Cerebellar nuclear complex (tissue), 1 donor: ENCODE measurements at places on chromosomes 3 and 15.

GRCh38 chr15:31274496-31275330 lies 51.9 kb upstream of the KLF13 start:
- no peak for DNase-seq

- no peak for DNase-seq
Measured at GRCh38 chr3:193023218-193023617, 105.6 kb upstream of the MB21D2 start.

DNA sequence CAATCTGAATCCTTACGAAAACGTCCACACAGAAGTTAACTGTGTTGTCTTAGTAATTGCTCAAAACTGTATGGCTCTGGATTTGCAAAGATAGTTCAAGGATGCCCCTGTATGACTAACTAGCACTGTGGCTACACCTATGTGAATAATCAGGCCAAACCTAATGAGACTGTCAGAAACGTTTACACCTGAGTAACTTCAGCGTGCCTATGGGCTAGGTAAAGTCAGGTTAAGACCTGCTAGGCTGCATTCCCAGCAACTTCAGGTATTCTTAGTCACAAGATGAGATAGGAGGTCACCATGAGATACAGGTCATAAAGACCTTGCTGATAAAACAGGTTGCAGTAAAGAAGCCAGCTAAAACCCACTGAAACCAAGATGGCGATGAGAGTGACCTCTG lies 87.8 kb upstream of the PLXND1 start:
- DNase-seq = no peak

DNA sequence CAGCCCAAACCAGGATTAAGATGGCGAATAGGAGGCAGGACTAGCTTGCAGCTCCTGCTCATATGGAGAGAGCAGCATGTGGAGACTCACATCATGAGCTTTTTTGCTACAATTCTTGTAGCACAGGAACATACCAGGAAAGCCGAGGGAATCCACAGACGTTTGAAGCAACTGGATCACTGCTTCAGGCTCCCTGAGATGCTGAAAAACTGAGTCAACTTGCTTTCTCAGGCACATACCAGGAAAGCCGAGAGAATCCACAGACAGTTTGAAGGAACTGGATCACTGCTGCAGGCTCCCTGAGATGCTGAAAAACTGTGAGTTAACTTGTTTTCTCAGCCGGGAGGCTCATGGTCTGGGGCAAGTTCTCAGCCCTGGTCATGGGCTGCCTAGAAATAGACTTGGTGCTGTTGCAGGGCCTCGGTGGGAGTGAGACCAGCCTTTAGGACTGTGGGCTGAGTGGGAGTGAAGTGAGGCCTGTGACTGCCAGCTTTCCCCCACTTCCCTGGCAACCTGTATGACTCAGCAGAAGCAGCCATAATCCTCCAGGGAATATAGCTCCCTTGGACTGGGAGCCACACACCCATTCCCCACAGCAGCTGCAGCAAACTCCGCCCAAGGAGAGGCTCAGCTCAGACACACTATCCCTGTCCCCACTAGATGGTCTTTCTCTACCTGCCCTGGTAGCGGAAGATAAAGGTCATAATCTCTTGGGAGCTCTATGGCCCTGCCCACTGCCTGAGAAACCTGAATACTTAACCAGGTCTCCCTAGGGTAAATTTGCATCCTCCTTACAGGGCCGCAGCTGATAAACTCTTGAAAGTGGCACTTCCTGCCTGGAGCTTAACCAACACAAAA lies 51.9 kb upstream of the PFN2 start:
- no peak for DNase-seq

GRCh38 chr15:48392356-48392755 lies 61.1 kb downstream of the DUT start:
- no peak for DNase-seq

DNA sequence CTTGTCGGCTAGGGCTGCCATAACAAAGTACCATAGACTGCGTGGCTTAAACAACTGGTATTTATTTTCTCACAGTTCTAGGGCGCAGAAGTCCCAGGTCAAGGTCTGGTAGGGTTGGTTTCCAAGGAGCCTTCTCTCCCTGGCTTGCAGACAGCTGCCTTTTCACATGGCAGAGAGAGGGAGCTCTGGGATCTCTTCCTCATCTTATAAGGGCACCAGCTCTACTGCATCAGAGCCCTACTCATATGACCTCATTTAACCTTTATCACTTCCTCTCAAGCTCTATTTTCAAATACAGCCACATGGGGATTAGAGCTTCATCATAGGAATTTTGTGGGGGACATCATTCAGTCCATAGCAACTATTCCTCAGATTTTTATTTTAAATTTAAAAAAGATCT lies 17.6 kb upstream of the PAQR9 start:
- DNase-seq = no peak

GRCh38 chr3:144381607-144382006 lies 410.0 kb downstream of the DIPK2A start:
- DNase-seq = no peak

DNA sequence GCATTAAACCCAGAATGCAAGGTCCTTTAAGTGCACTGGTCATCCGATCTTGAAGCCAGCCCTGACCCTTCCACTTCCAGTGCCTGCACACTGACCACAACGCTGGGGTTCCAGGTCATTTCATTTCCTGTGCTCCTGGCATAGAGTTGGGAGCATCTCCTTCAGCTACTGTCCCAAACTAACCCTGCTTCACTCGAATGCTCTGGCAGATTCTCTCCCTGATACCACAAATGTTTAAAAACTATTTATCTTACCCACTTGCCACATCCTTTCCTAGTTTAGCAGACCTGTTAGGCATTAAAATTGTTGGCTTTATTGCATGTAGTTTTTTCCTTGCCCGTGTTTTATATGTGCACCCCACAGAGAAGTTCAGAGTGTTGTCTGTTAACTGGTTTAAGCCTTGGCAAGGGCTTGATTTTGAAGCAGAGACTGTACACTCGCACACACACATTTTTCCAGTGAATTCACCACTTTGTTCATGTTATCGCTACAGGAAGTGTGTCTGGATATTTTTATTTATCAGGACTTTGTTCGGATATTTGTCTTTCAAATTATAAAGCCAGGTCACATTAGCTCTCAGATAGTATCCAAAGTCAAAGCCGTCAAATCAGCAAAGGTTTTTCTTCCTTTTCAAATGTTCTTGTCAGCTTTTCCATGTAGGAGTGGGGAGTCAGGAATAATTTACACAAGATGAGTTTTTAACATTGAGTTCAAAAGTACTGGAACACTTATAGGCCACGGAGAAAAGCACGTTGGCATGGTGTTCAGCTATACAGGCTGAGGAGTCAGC lies 77.3 kb downstream of the ABI3BP start:
- no peak for DNase-seq

- DNase-seq = no peak
Measured at GRCh38 chr3:53187430-53187829, 26.4 kb downstream of the PRKCD start.

DNA sequence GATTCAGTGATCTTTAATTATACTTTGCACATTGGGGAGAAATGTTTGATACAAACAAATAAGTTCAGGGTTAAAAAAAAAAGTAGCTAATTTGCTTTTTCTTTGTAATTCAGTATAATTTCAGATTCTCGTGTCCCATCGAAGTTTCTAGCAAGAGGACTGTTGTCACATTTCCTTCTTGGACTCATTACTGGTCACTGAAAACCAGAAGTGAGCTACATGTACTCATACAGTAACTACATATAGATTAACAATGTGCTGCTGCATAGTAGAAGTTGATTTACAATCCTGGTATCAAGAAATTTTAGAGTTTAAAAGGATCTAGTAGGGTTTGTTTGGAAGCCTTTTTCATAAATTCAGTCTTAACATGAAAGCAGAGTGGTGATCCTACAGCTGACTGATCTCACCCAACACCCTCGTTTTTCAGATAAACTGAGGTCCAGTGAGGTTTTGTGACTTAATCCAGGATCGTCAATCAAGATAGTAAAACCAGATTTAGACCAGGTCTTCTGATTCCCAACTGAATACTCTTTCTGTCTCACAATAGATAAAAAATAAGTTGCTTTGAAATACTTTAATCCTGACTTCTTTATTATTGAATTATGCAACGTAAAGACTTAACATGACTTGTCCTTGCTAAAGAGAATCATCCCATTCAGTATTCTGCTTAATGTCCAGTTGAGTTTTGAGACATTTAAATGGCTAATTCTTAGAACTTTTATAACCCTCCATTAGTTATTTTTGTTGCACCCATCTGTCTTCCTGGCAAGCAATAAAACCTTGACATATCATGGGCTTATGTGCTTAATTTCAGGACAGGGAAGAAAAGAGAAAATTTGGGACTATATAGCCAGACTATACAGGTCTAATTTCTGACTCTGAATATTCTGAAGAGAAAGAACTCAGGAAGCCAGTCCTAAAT lies 2.8 kb downstream of the SEC62 start:
- DNase-seq = no peak

- DNase-seq = no peak
Measured at GRCh38 chr3:152964911-152965609, 130.1 kb downstream of the P2RY1 start.

DNA sequence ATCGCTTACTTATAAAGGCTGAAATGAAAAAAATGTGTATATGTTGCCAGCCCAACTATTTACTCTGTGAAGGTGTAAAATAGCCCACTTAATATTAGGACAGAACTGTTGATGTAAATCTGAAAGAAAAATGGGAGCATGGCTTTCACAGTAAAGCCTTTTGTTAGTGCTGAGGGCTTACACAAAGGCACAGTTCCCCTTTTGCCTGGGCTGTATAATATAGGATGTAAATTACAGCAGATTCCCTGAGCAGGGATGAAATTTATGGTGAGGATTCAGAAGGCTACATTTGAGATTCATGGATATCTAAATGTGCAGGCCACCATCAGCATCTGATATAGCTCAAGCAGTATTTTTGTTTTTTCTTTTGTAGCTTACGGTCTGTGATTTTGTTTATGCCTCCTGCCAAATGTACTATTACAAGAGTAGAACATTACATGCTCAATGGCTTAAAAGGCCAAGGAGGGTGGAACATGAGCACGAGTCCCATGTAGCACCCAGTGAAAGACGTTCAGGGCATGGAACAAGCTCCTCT lies 109.1 kb upstream of the ATP10A start:
- DNase-seq = no peak

DNA sequence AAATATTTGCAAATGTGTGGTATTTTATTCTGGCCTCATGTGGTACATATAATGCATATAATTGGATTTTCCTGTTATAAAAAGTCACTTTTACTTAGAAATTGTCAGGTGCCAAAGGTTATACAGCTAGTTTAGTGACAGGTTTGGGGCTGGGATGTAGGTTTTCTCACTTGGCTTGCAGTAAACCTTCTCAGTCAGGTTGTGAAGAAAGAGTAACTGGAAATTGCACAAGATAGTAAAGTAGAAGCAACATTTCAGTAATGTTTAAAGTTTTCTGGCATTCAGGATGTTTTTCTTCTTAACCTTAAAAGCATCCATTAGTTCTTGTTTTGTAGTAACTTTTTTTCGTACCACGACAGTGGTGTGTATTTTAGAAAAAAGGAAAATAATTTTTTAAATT lies 53.9 kb downstream of the MEF2A start:
- DNase-seq = no peak

DNA sequence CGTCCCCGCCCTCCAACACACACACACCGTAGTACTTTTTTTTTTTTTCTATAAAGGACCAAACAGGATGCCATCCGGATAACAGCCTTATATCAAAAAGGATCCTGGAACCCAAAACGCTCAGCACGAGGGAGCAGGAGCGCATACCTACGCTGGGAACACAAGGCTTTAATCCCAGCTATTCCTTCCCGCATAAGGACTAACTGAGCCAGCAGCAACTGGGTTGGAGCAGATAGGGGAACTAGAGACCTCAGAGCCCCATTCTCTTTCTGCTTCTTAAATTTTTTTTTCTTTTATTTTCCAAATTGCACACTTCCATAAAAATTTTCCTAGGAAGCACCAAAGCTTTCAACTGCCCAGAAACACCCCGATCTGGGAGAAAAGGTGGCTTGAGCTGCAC lies 1.3 kb downstream of the TRANK1 start:
- no peak for DNase-seq

GRCh38 chr3:78221796-78222195 lies 1181.9 kb downstream of the ROBO2 start:
- no peak for DNase-seq

DNA sequence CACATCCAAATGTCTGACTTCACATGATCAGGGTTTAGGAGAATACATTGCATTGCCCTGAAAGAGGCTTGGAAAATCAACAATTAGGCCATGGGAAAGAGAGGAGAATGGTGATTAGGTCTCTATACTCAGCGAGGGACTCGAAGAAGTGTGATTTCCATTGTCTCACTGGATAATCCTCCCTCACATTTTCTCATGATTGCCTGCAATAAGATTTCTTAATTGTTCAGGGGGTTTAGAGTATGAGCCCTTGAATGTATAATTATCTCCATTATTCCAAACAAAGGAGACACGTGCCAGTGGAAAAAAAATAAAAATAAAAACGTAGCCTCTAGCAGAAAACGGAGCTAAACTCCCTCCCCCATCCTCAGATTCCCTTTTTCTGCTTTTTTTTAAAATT lies 173.2 kb downstream of the TPRG1 start:
- DNase-seq = no peak

- no peak for DNase-seq
Measured at GRCh38 chr3:25130724-25131520, 297.1 kb upstream of the RARB start.

- no peak for DNase-seq
Measured at GRCh38 chr3:162334537-162334936, 837.9 kb downstream of the OTOL1 start.

DNA sequence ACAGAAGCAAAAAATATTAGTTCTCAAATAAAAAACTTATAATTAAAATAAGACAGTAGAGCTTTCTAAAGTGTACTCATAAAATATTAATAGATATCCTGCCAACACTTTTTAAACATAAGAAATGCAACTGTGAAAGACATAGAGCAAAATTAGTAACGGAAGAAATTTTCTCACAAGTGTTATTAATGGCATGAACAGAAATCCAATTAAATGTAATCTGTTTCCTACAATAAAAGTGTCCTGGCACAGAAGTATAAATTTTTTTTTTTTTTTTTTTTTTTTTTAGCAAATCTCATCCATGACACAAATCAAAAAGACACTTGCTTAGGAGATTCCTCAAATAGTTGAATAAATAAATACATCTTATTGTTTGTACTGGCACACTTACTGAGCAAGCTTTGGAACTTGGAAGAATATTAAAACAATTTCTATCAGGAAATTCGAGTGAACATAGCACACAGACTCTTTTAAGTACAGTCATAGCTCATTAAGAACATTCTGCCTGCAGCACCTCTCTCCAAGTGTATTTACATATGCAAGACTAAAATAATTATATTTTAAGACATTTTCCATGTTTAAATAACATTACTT lies 227.2 kb upstream of the ROBO2 start:
- DNase-seq = no peak

DNA sequence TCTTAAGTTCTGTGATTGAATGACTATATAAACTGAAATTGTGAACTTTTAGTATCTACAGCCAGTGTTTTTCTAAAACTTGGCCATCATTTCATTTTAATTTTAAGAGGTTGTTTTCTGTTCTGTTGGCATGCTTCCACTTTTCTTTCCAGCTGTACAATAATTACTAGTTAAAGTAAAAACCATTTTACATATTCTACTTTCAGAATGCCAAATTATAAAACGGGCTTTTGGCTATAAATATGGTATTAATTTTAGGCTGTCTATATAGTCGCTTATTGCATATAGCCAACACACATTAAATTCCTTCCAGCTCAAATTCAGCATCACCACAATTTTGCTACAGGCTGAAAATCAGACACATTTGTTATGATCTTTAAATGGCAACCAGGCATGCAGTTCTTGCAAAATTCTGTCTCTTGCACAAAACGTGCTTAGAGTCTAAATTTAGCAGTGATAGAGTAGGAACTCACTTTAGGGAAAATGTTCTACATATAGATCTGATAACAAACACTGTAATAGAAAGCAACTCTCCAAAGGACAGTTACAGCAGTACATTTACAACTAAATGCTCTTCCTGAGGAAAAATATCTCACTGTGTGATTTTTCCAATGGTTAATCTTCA lies 81.1 kb downstream of the BTD start:
- no peak for DNase-seq
